NB4 (cell line): ENCODE measurements at places on chromosomes 1 and 21.

- DNase-seq = no peak
Observed at GRCh38 chr1:117852853-117853553, 76.4 kb downstream of the GDAP2 start.

DNA sequence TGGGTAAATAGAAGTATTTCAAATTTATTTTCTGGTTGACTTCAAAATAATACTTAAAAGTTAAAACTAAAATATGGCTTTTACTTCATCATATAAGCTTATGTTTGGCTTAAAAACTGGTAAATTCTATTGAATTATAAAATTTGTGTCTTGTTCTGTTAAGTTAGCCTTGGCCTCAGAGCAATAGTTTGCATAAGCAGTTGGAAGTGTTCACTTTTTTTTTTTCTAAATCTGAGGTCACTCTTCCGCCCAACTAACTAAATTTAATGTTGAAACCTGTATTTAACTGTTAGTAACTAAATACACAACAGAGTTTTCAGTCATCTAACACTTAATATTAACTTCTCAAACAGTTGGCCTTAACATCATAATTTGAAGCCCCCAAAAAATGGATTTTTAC, 871.7 kb upstream of the ADAMTS5 start:
- DNase-seq = no peak

- no peak for DNase-seq
Observed at GRCh38 chr1:236543065-236543669, 19.4 kb downstream of the LGALS8 start.

- DNase-seq = no peak
Observed at GRCh38 chr1:77545970-77546369, 136.5 kb downstream of the ZZZ3 start.

DNA sequence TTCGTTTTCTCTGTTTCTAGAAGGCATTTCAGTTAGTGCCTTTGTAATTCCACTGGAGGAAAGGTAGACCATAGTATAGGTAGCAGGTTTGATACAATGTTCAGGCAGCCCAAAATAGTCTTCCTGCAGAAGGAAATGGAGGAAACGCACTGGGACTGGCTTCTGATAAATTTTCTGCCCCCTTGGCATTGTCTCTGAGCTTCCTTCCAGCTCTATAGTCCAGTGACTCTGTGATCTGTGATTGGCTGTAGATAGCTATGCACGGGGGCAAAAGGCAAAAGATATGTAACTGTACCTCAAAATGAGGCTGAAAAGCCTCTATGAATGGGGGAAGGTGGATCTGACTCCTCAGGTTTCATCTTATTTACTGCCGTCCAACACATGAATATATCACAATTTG, 5.8 kb upstream of the MAGOH start:
- DNase-seq = no peak

- DNase-seq = peak; percentile 20
Observed at GRCh38 chr1:225378880-225379279, 49.0 kb downstream of the LBR start.

GRCh38 chr21:29763674-29764073, 176.1 kb downstream of the GRIK1 start:
- no peak for DNase-seq

- DNase-seq = no peak
Observed at GRCh38 chr21:45415188-45415942, 10.4 kb downstream of the COL18A1 start.

DNA sequence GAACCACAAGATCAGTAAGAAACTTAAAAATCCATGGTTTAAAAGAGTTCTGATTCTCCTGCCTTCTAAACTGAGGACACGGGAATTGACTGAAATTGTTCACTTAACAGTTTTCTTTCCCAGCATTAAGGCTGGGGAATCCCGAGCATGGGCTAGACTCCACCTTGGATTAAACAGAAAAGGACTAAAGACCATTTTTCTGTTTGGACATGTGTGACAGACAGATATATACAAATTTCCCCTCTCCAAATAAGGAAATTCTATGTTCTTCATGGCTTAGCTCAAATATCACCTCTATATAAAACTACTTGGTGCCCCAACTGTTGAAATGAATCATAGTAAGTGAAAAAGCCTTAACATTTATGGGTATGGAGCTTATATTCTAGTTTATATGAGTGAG, 85.0 kb downstream of the UROD start:
- no peak for DNase-seq

GRCh38 chr1:157992031-157992832, 1.2 kb upstream of the KIRREL1 start:
- peak; percentile 47 for DNase-seq

DNA sequence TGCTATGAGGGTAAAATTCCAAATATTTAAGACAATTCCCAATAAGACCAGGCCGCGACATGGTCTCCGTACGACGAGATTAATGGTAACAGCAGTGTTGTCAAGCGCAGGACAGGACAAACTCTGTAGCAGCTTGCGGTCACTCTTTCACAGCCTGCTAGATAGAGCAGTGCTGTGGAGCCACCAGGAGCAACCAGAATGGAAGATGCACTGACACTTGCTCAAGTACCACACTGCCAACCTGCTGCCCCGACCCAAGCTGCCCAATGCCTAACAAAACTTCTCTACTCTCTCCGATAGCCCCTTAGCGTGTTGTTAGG, 636 bp downstream of the WARS2 start:
- DNase-seq = no peak

DNA sequence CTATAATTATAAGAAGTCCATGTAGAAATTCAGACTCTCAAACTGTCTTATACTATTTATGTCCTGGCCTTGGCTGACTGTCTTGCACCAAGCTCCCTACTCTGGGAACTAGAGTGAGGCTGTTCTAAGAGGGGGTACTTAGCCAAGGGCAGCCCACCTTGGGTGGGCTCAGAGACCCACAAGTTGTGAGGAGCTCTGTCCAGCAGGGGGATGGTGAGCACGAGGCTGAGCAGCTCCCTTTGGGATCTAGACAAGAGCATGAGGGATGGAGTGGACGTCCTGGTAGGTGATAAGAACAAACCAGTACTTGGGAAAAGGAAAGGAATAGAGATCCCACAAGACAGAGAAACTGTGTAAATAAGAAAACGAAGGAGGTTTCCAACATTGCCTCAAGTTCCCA, 127.1 kb upstream of the SLC44A3 start:
- DNase-seq = no peak

DNA sequence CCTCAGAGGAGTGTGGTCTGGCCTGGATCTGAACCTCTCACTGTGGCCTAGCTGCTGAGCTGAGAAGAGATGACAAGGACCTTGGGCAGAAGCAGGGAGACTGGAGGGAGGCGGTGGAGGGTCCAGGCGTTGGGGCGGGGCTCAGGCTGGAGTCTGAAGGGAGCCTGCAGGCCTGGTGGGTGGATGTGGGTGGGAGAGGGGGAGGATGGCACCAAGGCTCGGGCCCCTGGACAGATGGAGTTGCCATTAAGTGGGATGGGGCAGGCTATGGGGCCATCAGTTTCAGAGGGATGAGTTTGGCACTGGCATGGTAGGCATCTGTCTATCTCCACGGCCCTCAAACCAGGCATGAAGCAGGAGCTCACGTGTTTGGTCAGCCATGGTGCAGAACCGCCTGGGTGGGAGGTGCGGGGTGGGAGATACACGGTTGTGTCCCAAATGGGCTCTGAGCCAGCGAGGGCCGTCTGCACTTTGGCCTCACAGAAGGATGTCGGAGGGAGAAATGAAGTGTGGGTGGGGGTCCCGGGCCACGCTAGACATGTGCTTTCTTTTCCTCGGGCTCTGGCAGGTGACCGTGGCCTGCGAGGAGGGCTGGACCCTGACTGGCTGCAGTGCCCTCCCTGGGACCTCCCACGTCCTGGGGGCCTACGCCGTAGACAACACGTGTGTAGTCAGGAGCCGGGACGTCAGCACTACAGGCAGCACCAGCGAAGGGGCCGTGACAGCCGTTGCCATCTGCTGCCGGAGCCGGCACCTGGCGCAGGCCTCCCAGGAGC, 23.6 kb downstream of the PCSK9 start:
- no peak for DNase-seq

DNA sequence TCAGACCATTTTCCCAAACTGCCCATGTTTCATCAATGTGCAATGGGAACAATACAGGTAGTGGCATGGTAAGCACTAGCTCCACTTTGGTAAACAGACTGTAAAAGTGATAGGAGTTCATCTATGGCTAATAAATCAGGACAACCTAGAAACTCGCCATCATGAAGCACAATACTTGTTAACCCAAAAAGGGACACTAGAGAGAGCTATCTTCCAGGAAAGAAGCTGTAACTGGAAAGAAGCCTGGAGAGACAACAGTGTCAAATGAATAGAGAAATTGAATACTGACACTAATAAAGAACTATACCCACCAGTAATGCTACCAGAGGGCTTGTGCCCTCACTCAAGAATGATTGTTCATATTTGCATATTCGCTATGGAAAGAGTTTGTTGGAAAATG, 164.7 kb upstream of the RGS18 start:
- peak; percentile 42 for DNase-seq

- no peak for DNase-seq
Observed at GRCh38 chr1:973459-974292, 7.4 kb downstream of the PLEKHN1 start.

- DNase-seq = no peak
Observed at GRCh38 chr1:216205176-216205575, 218.1 kb downstream of the USH2A start.

DNA sequence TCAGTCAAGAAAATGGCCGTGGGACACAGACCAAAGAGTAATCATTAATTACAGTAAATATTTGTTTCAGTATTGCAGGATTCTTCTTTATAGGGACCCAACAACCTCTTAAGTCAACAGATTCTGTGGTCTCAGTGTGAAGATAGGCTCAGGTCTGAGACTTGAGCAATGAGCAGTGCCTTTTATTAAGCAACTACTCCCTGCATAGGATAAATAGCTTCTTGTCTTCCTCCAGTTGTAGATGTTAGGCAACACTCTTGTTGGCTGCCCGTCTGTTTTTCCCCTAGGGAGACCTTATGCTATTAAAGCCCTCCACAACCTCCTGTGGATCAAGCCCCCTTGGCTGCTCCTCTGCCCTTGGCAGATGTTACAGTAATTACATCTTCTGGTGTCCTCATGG, 1.8 kb upstream of the OMA1 start:
- peak; percentile 66 for DNase-seq

- DNase-seq = no peak
Observed at GRCh38 chr1:153441238-153441755, 19.2 kb downstream of the S100A7 start.

DNA sequence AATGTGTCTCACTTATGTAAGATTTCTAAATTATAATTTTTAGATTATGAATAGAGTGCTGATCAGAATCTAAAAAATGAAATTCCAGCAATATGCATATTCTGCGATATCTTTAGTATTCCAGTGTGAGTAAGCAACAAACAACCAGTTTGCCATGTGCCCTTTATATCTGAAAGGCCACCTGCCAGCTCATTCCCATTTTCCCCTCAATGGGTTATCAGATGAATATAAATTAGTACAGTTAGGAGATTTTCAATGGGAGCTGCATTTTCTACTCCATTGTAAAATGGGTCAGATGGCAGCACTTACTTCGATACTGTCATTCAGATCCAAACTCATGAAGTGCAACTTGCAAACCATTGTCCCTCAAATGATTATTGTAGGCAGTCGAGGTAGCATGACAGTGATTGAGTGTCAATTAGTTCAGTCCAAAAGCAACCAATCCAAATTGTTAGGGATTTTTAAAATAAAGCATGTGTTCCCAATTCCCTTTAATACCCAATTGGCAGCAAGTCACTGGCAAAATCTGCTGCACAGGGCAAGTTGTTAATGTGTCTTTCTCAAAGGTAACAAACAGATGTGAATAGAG, 680.3 kb downstream of the LRRIQ3 start:
- DNase-seq = no peak

GRCh38 chr1:145961109-145961424, 3.2 kb upstream of the LIX1L start:
- DNase-seq = no peak

GRCh38 chr1:164188497-164188896, 370.5 kb upstream of the PBX1 start:
- DNase-seq = no peak

GRCh38 chr21:32329776-32330175, 31.1 kb downstream of the MRAP start:
- no peak for DNase-seq

DNA sequence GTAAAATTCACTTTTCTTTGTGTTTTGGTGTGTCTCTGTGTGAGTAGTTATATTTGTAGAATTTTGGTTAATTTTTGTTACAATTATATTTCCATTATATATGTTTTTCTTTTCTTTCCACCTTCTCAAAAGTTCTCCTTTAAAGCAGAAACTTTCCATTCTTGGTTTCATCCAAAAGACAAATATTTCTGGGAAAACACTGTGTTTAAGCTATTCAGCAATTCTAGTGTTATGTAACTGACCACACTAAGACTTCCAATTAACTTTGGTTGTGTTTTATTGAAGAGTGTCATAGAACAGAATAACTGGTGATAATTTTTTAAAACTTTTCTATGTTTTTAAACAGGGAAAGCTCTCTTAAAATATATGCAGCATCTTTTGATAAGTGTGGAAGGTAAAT, 13.6 kb upstream of the RGL1 start:
- no peak for DNase-seq

DNA sequence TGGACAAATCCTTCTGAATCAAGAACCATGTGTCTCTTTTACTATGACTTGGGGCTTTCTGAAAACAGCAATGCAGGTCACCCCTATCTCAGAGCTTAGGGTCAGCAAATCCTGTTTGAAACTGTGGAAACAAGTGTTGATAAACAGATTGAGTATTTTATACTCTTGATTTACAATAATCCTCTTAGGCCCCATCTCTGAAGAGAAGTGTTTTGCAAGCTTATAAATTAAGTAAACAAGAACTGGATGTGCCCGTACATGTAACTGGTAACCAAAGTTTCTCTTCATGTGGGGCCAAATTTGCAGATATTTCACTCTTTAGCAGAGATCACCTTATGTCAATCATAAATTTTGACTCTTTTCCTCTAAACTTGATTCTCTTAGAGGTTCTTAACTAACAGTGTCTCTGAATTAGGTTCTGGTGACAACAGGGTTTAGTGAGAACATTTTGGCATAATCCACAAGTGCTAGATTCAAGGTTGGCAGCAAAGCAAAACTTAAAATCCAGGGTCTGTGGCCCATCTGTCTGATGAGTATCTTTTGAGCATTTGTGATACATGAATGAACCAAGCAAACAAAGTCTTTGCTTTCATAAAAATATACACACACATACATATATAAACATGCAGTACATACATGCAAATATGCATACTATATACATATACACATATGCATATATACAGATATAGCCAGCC, 183.0 kb upstream of the HOOK1 start:
- DNase-seq = no peak

- no peak for DNase-seq
Observed at GRCh38 chr21:22356663-22357062, 1358.5 kb downstream of the NCAM2 start.

DNA sequence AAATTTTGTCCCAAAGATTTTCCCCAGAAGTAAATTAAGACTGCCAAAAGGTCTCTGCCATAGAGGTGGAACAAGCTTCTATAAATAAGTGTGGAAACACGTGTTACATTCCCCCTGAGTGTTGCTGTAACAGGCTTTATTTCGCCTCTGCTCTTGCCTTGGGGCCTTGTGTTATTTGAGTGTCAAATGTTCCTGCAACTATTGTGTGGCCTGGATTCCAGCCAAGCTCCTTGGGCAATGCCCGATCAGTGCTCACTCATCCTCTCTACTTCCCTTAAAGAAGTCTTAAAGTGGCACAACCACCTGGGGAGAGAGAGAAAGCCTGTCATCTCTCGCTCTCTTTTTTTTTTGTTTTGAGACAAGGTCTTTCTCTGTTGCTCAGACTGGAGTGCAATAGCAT, 156.7 kb downstream of the NR5A2 start:
- DNase-seq = peak; percentile 91

GRCh38 chr21:44959376-44960091, 19.7 kb downstream of the SLX9 start:
- no peak for DNase-seq

- peak; percentile 66 for DNase-seq
Observed at GRCh38 chr1:61851849-61852669, 109.8 kb downstream of the PATJ start.
